ENCODE measurements at places on chromosomes 1 and 21. TPM values are rescaled to one million over a fixed set of nuclear protein-coding genes. Genes with fewer than 3 reads are reported as not detected.

The RGS13 gene
- total RNA-seq: not detected

The CCDC24 gene
- 31.2 TPM for total RNA-seq

The CENPF gene
- total RNA-seq: 71.0 TPM

The PRAMEF27 gene
- total RNA-seq: not detected

The PRAMEF18 gene
- total RNA-seq: not detected

The ASAP3 gene
- total RNA-seq: 4.7 TPM
